ENCODE measurements at places on chromosomes 6 and 20.

DNA sequence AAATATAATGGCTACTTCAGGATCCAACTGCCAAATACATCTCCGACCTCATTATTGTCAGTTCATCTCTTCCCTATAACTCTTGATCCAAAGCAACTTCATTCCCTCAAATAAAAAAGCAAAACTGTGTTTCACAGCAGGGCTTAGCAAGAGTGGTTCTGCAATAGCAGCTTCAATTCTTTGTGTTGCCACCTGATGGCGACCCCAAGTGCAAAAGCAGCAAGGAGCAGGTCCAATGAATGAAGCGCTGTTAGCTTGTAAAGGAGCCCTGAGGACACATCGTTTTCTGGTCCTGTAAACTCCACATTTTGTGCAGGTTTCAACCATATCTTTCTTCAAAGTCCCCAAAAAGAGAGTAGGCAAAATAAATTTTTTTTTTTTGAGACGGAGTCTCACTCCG lies 19.6 kb downstream of the RTN4IP1 start:
- no peak for DNase-seq

GRCh38 chr20:19298652-19299051 lies 86.2 kb downstream of the SLC24A3 start:
- DNase-seq: no peak

- no peak for DNase-seq
Observed at GRCh38 chr6:54307439-54307910, 766 bp upstream of the TINAG start.

GRCh38 chr6:28985462-28986164 lies 19.5 kb downstream of the ZNF311 start:
- no peak for DNase-seq

- DNase-seq: no peak
Observed at GRCh38 chr20:63167026-63167917, 48.7 kb downstream of the YTHDF1 start.

GRCh38 chr20:47150403-47151152 lies 205.9 kb downstream of the ZMYND8 start:
- no peak for DNase-seq

GRCh38 chr20:41540459-41540858 lies 77.7 kb downstream of the CHD6 start:
- no peak for DNase-seq

GRCh38 chr6:70151616-70152015 lies 151.3 kb downstream of the COL9A1 start:
- DNase-seq: no peak

DNA sequence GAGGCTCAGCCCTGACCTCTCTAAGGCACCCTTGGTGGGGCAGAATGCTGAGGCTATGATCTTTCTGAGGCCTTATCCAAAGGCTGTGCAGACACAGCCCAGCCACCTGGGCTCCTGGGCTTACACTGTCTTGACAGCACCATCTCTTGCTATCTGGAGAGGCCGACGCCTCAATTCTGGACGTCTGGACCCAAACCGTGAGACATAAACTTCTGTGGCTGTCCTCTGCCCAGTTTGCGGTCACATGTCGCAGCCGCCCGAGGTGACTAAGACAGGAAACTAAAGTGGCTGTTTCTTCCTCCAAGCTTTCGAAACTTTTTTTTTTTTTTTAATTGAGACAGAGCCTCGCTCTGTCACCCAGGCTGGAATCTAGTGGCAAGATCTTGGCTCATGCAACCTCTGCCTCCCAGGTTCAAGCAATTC lies 49.3 kb downstream of the PRR18 start:
- DNase-seq: peak; percentile 51
